Kidney (tissue), 22 donors: ENCODE measurements at places on chromosomes 13 and 19. TPM values are rescaled to one million over a fixed set of nuclear protein-coding genes. Genes with fewer than 3 reads are reported as not detected.

- DNase-seq, result no peak
Observed at GRCh38 chr13:29939158-29939557, 88.7 kb upstream of the UBL3 start.

DNA sequence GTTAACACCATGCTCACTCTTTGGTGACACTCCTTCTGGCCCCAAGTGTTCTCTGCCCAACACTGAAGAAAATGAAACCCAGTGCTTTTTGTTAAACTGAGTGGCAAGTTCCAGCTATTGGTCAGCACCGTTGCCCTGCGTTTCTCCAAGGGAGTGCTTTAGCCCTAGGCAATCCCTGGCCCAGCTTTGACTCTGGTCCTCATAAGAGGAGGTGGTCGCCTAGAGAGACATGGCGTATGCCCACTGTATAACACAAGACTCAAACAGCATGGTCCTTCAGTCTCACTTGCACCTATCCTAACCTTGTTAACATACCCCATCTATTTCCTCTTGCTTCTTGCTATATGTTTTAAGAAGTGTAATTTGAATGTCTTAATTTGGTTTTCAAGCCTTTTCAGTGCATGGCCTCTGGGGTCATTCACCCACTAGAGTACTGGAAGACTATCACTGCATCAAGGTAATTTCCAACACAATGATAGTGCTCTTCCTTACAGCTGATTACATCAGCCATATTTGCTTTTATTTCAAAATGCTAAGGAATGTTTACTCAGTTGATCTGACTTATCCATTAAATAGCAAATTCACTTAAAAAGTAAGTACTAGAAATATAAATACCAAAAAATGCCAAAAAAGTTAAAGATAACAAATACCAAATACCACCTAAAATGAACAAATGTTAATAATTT, 190.5 kb upstream of the SOX21 start:
- no peak for DNase-seq

Gene GPR183
- 11.8 TPM for total RNA-seq

DNA sequence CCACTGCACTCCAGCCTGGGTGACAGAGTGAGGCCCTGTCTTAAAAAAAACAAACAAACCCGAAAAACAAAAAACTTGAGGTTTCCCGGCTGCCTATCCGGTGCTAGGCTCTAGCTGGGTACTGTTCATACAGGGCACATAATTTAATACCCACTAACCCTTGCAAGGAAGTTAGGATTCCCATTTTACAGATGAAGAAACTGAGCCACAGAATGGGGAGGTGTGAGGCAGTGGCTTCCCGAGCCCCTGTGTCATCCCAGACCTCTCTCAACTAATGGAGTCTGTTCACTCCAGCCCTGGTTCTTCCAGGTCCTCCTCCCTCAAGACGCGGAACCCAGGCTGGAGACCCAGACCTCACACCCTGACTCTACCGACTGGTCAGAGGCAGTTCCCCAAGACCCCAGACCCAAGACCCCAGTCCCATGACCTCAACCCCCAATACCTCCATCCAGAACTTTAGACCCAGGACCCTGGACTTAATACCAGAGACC, 576 bp downstream of the APBA3 start:
- no peak for DNase-seq

GRCh38 chr19:41928754-41929535, 696 bp upstream of the ERFL start:
- no peak for DNase-seq

- DNase-seq, result no peak
Observed at GRCh38 chr13:107847406-107847805, 367.9 kb downstream of the LIG4 start.

GRCh38 chr19:2547033-2547680, 71.2 kb downstream of the GADD45B start:
- no peak for DNase-seq

DNA sequence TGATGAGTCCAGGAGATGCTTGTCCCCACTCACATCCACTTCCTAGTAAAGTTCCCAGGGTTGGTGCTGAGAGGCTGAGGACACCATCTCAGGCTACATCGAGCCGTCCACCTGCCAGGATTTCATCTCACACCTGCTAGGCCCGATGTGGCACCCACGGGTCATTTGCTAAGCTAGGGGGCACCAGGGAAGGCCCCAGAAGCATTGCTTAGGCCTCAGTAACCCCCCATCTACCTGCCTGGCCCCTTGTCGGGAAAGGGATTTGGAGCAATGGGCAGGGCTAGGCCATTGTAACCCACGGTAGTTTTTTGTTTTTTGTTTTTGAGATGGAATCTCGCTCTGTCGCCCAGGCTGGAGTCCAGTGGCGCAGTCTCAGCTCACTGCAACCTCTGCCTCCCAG, 51.8 kb downstream of the F2RL3 start:
- no peak for DNase-seq
